ENCODE measurements at places on chromosomes 7 and 10.
A peak's percentile ranks its signal among the peaks of the same experiment; 100 is the strongest.

DNA sequence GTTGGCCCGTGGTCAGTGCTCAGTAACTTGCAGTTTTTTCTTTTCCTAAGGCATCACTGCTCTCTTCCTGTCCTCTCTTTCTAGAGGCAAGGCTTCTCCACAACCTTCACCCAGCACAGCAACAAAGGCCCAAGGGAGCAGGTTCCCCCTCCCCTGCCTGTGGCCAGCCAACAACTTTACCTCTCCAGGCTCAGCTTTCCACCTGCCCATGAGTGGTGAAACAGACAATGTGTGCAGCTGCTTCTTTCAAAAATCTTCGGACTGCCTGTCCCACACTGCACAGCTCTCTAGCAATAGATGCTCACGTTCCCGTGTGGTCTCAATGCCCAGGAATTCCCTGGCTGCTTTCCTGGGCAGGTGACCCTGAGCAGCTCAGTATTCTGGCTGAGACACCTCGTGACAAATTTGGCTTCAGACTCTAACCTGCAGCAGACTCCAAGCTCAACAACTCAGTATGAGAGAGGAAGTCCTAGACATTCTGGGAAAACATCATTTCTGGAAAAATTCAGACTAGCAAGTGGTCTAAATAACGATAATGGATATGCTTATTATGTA lies 28.9 kb upstream of the TMEM72 start:
- no peak for DNase-seq

GRCh38 chr10:102674566-102674965 lies 30.3 kb downstream of the TRIM8 start:
- no peak for DNase-seq

GRCh38 chr10:132383751-132384196 lies 13.2 kb upstream of the PWWP2B start:
- DNase-seq = no peak

DNA sequence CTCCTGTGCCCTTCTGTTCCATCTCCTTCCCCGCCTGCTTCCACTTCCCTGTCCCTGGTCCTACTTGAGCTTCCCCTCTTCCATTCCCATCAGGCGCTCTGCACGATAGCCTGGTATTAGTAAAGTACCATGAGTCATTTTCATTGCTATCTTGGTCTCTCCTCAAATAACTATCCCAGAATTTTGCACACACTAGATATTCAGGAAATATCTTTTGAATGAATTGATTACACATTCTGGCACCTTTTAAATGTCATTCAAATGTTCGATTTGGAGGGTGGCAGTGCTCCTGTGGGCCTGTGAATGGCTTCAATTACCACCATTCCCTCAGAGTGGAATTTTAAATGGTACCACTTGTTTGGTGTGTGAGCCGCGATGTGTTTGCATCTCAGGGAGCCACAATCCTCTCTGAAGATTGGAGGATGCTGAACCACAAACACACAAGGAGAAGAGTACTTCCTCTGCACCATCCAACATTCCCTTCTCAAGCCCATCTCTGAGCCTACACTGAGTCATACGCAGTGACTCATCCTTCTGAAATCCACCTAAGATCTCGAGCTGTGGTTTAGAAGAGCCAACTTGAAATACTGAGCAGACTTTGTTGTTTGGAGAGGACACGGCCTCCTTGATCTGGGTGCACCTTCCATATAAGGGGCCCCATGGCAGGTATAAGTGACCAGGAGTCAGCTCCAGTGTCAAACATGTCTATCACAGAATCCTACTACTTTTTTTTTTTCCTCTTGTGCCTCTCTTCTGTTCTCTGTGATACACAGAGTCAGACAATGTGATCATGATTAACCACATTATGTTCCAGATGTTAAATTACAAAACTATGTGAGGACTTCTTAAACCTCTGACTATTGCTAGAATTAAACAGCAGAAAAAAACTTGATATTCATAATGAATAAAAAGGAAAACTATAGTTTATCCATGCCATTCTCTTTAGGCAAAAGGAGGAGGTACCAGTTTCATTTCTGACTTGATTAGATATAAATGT lies 81.9 kb downstream of the BMPER start:
- DNase-seq = no peak

- DNase-seq = no peak
These were observed 203.1 kb downstream of the CDC14C start for GRCh38 chr7:49127359-49127913.

GRCh38 chr7:44373418-44373740 lies 48.0 kb upstream of the CAMK2B start:
- DNase-seq = no peak

- DNase-seq = no peak
These were observed 99.7 kb downstream of the PLCE1 start for GRCh38 chr10:94093286-94093905.

GRCh38 chr7:123757095-123757494 lies 8.3 kb upstream of the WASL start:
- no peak for DNase-seq

- no peak for DNase-seq
These were observed 23.3 kb downstream of the INHBA start for GRCh38 chr7:41679566-41679965.

- no peak for DNase-seq
These were observed 275.6 kb downstream of the LHFPL3 start for GRCh38 chr7:104603957-104604356.

- no peak for DNase-seq
These were observed 72.4 kb downstream of the SKAP2 start for GRCh38 chr7:26792006-26792405.

DNA sequence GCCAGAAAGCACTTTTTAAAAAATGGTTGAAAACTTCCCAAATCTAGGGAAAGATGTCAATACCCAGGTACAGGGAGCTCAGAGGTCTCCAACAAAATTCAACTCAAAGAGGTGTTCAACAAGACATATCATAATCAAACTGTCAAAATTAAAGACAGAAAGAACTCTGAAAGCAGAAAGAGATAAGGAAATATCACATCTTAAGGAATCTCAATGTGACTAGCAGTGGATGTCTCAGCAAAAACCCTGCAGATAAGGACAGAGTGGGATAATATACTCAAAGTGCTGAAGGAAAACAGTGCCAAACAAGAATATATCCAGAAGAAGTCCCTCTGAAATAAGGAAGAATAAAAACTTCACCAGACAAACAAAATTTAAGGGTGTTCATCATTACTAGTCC lies 13.0 kb upstream of the GSTK1 start:
- no peak for DNase-seq

- DNase-seq = no peak
These were observed 7.5 kb downstream of the CPA1 start for GRCh38 chr7:130387628-130388403.

- DNase-seq = no peak
These were observed 78.4 kb upstream of the CACNA2D1 start for GRCh38 chr7:82521906-82522445.

DNA sequence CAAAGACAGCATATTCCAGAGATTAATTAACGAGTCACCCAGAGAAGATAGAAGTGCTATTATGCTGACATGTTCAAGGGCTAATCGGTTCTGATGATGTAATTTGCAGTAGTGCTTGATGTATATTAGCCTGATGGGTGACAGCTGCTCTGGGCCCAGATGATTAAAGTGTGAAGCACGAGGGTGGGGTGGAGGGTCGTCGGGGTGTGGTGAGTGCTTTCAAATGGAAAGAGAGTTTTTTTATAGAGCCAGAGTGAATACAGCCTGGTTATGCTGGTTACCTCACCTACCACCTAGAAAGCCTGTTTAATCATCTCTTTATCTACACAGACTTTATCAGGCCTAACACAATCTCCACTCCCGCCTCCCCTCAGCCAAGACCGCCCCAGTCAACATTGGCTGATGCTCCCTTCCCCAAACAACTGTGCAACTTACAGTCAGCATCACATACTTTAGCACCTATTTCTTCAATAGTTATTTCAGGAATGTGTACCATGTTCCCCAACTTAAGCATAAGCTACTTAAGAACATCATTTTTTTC lies 11.5 kb upstream of the STN1 start:
- DNase-seq = no peak

GRCh38 chr10:84059526-84059925 lies 79.8 kb upstream of the GHITM start:
- no peak for DNase-seq

DNA sequence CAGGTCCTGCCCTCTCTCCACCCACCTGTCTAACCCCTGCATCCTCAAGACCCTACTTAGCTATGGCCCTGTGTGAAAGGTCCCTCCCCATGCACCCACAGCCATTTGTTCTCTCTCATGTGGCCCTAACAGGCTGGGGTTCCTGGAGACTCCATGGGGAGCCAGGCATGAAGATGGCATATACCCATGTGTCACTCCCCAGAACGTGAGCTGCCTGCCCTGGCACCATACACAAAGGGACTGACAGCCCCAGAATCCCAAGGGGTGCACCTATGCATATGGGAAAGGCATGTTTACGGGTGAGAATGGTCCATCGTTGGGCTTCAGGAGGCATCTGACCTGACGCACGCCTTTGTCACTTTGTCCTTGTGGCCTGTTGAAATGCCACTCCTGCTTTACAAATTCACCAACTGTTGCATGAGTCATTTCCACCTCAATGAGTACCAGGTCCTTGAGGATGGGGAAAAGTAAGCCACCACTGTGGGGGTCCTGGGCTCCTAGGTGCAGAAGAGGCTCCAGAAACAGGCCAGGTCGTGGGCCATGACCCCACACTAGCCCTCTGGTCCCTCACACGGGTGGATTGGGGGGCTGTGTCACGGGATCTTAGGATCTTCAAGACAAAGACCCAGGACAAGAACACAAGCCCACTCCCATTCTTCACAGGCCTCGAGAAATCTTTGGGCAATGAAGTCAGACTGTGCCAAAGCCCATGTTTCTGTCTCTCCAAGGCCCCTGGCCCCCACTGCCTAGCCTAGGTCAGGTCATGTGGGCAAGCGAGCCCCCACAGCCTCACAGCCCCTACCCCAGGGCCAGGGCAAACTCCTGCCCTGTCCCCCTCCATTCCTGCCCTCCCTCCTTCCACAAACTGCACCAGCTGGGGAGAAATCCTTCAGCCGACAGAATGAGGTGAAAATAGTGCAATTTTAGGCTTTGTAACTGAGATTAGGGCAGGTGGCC lies 8.6 kb downstream of the GPRIN2 start:
- peak; percentile 22 for DNase-seq

DNA sequence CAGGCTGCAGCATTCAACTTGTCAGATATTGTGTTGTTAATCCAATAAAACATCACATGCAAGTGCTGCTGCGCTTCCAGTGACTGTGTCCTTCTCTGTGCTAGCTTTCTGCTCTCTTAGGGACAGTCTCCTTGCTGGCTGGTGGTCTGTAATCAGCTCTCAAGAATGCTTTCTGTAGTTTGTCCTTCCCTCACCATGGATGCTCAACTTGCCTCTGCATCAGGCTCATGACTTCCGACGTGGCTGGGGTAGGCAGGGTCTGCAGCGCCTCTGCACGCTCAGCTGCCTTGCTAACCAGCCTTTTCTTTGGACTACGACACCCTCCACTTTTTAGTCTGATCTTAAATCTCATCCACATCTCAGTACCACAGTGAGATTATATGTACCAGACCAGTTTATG lies 58.3 kb downstream of the MMRN2 start:
- no peak for DNase-seq

DNA sequence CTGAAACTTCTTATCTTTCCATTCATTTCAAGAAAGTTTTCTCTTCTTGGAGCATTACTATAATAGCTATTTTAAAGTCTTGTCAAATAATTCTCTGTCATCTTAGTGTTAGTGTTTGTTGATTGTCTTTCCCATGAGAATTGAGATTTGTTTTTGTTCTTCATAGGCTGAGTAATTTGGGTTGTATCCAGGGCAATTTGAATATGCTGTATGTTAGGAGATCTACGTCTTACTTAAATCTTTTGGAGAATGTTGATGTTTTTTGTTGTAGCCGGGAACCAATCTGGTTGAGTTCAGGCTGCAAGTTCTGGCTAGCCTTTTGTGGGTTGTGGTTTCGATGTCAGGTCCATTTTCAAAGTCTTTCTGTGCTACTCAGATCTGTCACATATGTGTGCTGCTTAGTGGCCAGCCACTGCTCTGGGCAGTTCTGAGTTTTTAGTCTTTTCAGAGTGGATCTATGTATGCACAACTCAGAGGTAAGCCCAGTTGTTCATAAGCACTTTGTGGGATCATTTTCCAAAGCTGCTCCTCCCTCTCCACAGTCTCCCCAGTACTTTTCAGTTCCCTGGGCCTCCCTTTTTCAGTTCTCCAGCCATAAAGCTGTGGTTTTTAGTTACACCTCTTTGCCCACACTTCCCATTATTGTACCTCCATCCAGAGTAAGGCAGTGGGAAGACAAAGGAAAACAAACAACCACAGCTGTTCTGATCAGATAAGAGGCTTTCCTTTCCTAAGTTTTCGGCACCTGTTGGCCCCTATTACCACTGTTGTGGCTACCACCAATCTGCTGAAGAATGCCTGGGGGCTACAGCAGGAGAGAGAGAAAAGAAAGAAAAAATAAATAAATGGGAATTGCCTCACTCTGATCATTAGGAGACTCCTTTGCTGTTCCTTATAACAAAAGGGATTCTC lies 4.7 kb upstream of the CCNJ start:
- no peak for DNase-seq

DNA sequence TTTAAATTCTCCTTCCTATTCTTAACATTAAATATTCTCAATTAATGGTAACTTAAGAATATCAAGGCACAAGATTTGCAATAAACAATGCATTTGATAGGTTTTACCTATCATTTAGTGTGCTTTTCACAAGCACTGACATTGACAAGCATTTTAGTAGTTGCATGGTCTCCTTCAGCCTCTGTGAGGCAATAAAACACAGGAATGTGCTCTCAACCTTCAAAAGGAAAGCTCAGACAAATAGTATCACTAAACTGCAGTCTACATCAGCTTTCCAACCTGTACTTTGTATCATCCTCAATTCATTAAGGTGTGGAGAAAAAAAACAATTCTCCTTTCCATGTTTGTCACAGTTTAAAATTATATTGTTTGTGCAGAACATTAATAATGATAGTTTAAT lies 51.1 kb upstream of the TSPAN13 start:
- DNase-seq = no peak

- no peak for DNase-seq
These were observed 74.5 kb downstream of the VWDE start for GRCh38 chr7:12328888-12329770.

DNA sequence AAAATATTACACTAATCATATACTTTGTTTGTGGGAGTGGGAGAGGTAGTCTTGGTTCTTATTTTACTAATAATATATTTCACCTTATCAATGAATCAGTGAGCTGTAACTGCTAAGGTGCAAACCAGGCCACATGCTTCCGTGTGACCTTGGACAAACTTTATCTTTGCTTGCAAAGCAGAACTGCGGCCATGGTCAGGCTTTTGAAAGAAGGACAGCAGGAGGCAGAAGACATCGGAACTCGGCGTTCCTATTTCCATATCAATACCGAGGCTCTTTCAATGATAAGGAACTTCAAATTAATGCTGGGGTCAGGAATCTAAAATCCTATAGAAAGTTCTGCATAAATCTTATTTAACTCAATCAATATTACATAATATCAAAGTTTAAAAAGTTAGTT lies 491.9 kb upstream of the PFKP start:
- DNase-seq = no peak

GRCh38 chr7:50588937-50589336 lies 23.7 kb upstream of the DDC start:
- DNase-seq = no peak

DNA sequence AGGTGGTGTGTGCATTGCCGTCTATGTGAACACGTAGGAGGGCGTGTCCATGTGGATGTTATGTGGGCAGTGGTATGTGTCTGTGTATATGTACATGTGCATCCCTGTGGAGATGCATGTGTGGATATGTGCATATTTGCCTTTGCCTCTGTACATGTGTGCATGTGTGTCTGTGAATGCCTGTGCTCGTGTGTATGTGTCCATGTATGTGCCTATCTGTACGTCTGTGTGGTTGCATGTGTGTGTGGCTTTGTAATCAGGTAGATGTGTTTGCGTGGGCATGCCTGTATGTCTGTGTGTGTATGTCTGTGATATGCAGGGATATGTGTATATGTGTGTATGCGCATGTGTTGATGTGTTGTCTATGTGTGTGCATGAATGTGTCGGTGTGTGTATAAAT lies 19.7 kb downstream of the ADCY1 start:
- DNase-seq = no peak
